ENCODE measurements at places on chromosomes 3 and 15.

DNA sequence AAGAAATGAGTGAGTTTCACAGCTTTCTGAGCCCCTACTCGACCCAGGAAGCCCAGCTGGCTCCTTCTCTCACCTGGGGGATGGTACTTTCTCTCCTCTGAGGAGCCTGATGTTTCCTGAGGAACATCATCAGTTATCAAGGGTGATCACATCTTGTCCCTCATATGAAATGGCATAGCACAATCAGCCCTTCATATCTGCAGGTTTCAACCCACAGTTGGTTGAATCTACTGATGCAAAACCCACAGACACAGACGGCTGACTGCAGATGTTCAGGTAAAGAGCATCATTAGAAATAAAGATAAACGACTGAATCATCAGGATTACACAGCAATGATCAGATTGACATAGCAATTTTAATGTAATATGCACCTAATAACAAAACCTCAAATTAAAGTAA lies 93.6 kb upstream of the OSTN start:
- no peak for DNase-seq

GRCh38 chr3:69997631-69998307 lies 1.8 kb upstream of the SAMMSON start:
- DNase-seq, result no peak

GRCh38 chr15:90295270-90295648 lies 29.8 kb downstream of the NGRN start:
- no peak for DNase-seq

GRCh38 chr15:29854413-29854812 lies 32.1 kb upstream of the TJP1 start:
- DNase-seq, result no peak

DNA sequence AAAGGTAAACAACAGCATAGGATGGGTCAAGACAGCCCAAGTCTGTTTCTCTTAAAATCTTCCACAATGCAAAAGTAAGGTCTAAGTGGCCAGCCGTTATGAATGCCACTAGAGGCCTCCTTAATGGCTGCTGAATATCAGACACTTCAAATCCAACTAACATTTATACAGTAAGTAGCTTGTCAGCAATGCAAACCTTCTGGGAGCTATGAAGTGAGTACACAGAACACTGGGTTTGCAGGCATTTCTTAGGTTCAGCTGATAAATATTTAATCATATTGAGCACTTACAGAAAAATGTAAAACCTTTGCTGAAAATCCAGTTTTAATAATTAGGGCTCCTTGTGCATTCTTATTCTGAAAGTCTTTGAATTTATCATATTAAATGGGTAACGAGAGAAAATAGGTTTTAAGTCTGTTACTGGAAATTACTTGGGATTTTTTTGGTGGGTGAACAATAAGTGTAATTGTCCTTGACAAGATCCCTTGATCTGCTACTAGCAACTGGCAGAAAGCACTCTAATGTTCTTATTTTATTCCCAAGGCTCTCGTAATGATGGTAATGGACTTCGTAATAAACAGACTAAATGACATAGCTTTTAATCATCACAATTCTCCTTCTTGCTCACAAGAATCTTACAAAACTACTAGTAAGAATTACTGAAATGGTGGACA lies 141.7 kb upstream of the GPR149 start:
- DNase-seq, result no peak

DNA sequence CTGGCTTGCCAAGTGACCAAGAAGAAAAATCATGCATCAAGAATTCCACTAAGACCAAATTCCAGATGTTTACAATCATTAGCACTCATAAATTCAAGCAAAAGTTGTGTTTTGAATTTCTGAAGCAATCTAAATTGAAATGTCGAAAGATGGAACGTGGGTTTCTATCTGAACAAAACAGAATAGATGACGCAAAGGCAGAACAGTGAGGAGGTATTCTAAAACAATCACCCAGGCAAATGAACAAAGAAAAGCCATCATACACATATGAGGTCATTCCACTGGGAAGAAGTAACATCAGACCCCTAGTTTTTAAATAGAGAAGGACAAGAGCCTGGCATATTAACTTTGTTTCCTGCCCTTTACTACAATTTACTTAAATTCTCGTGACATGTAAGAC lies 58.0 kb downstream of the MCF2L2 start:
- no peak for DNase-seq

GRCh38 chr3:135930255-135930654 lies 35.3 kb upstream of the PPP2R3A start:
- DNase-seq, result no peak

- DNase-seq, result no peak
These were observed 567.3 kb upstream of the ZNF717 start for GRCh38 chr3:76352511-76353284.

- no peak for DNase-seq
These were observed 84.2 kb upstream of the GOLGA6L4 start for GRCh38 chr15:84151205-84151931.
